ENCODE measurements at places on chromosomes 6 and 20.

DNA sequence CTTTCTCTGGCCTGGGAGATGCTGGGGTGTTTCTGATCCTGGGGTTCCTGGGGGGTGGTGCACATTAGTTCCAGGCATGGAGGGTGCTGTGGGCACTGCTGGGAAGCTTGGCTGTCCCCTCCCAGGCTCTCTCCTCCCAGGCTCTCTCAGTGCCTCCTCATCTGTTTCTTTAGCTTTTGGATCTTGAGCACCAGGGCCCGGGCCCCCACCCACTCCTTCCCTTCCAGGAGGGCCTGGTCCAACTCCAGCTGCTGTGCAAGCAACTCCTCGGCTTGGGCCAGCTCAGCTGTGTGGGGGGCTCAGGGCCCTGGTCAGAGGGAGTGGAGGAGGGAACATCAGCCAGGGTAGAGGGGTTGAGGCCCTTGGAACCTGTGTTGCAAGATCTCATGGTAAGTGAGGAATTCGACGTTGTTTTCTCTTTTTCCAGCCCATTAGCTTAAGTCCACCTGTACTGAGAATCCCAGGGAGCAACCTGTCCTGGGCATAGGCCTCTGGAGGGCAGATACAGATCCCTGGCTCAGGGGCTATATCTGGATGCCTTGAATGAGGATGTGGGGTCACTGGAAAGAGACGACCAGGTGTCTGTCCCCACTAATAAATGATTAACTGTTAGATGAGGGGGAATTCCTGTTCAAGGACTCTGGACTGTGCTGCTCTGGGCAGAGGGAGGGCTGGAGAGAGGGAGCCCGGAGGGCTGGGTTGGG, 34.5 kb upstream of the HLA-A start:
- no peak for DNase-seq

- no peak for DNase-seq
These were observed 149.9 kb downstream of the MYB start for GRCh38 chr6:135331002-135331401.

GRCh38 chr6:10112871-10113549, 301.9 kb downstream of the TFAP2A start:
- no peak for DNase-seq

DNA sequence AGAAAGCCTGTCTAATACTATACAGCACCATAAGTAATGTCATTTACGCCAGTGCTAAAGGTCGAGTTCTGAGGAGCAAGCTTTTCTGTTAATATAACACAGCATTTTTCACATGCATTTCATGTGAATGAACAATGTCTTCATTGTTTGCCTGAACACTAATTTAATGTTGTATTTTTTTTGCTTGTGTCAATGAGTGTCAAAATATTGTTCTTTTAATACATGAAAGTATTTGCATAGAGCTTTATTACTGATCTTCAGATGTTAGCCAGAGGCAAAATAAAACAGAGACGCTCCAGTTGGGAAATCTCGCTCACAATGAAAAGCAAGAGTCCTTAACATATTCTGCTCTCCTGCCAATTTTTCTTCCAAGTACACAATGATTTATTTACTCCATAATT, 151.8 kb downstream of the FOXC1 start:
- no peak for DNase-seq

DNA sequence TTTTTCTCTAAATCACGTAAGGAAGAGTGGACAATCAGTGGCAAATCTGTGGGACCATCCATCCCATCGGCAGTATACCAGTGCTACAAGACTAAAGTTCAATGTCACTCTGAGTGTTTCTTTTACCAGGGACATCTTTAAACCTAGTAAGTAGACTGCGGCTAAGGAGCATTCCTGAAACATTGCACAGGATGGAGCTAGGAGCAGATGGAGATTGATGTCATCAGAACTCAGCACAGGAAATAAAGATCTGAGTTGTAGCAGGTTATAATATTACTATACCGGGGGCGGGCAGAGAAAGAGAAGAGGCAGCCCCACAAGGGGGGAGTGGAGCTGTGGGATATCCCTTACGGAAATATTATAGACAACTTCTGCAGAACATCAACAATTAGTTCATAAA, 162.1 kb downstream of the MTFR2 start:
- DNase-seq, result no peak

GRCh38 chr6:163513570-163514166, 99.2 kb downstream of the QKI start:
- no peak for DNase-seq

- DNase-seq, result peak; percentile 38
These were observed 3.9 kb upstream of the MICB start for GRCh38 chr6:31493875-31494694.

DNA sequence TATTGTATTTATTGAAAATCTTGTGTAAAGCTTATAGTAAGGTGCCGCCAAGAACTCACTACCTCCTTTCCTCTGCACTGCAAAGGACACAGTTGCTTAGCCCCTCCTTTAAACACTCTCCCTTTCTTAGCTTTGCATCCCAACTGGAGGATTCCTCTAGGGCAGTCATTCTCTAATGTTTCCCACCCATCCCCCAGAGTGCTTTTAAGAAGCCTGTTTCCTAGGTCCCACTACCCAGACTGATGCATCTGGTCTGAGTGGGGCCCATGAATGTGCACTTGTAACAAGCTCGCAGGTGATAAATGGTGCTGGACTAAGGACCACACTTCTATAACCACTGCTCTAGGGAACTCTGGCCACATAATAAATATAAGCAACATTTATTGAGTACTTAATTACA, 55.2 kb downstream of the B4GALT5 start:
- no peak for DNase-seq

- no peak for DNase-seq
These were observed at the start of gene CST7 for GRCh38 chr20:24948939-24949679. Gene CST7, plus strand, starts transcription at chr20:24949269. Its CDS starts 237 bp downstream, at chr20:24949506.

DNA sequence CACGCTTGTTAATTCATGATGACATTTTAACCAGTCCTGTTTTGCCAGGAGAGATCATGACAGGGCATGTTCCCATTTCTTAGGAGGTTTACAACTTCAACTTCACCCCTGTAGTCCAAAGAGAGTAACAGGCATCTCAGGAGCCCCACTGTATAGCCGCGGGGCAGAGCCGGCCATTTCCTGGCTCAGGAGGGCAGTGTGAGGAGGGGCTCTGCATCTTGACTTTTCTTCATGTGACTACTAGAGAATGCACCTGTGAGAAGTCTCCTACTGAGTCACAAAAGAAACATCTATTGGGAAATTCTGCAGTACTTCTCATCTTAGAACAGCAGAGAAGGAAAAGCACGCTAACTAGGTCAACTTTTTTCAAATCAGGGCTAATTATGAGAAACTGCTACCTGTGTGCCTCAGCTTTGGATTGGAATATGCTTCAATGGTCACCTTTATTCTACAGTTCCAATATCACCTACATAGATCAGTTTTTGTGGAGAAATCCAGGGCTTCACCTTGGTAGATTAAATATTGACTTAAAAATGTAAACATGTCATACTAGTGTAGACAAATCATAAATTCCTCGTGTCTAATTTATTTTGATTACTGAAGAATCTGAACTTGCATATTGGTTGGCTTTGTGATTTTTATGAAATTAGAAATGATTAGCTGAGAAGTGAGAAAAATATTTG, 28.6 kb upstream of the SIM1 start:
- no peak for DNase-seq

GRCh38 chr6:7640607-7641577, 50.9 kb downstream of the SNRNP48 start:
- DNase-seq, result no peak

DNA sequence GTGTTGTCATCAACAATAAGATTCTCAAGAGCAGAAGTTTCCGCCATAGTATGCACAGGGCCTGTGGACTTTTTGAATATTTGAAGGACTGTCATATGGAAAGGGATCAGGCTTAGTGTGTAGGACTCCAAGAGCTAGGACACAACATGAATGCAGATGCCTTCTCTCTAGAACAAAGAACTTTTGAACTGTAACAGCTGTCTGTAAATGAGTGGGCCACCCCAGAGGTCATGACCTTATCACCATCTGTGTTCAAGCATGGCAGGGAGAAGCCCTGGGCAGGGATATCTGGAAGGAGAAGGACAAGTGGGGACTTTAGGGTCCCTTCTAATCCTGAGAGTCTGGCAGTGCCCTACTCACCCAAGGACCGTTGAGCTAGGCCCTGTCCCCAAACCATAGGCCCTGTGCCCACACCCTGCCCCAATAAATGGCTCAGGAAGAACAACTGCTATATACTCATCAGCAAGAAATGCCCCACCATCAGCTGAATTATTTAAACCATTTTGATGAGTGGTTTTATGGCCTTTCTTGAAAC, 70.6 kb downstream of the MTHFD1L start:
- DNase-seq, result no peak

DNA sequence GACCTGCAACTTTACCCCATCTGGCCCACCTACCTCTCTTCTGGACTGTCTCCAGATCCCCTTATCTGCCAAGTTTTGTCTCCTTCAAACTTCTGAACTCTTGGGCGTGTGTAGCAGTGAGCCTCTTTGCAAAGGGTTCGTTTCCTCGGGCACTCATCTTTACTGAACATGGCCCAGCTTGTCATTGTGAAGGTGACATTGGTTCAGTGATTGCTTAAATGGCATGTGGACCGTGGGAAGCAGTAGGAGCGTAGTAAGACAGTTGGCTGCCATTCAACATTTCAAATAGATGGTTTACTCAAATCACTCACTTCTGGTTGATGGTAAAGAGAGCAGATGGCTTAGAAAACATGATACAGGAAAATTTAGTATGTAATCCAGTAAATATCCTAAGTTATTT, 34.8 kb upstream of the KIF25 start:
- no peak for DNase-seq

DNA sequence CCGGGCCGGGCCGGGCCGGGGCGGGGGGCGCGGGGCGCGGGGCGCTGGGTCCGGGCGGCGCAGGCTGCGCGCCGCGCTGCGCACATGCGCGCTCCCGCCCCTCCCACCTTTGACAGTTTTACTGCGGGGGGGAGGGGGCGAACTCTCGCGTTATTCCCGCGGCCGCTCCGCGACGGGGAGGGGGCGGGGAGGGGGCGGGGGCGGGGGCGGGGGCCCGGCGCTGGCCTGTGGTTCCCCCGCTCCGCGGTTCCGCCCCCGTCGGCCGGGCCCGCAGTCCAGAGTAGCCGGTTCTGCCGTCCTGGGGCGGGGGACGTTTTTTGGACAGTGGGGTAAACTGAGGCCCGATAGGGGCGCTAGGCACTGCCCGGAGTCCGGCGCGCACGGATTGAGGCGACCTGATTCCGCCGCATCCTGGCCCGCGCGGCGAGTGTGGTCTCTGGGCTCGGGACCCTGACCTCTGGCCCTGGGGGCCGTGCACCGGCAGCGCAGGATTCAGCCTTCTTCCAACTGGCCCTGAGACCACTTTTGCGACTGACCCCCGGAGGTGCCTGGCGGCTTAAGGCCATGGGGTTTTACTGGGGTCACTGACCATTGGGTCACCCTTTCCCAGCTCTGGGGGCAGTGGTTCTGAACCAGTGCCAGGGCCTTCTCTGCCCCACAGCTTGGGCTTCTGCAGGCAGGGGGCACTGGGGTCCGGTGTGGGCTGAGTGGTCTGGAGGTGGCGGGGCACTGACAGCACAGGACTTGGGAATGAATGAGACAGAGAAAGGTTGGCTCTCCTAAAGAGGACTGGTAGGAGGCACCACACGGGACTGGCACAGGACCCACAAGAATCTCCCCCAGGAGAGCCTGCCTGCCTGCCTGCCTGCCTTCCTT, at the start of gene ZNF512B:
ZNF512B (minus strand) TSS at position 93 of the 876 bp plus-strand sequence. CDS start 1,980 bp downstream, outside the sequence.
- peak; percentile 83 for DNase-seq

DNA sequence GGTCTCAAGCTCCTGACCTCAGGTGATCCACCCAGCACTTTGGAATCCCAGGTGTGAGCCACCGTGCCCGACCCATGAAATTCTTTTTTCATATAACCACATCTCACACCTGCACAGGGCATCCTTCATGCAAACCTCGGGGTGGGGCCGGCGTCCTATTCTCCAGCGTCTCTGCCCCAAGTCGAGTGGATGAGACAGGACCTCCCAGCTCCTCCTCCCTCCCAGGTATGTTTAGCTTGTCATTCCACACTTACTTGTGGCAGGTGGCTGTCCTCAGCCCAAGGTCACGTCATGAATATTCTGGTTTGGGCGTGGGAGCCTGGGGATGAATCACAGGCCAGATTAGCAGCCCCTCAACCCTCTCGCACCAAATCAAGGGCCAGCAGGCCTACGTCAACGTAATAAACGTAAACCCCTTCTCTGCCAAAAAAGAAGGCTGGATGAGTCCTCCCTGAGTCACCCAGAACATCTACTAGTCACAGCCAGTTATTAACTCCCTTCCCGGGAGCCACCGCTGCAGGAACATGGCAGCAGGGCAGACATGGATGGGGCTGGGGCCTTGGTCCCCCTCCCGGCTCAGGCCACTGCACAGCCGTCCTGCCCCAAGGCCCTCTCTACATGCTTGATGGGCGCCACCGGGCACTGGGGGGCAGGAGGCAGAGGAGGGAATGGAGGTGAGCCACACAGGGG, 91.7 kb downstream of the YTHDF1 start:
- DNase-seq, result no peak

DNA sequence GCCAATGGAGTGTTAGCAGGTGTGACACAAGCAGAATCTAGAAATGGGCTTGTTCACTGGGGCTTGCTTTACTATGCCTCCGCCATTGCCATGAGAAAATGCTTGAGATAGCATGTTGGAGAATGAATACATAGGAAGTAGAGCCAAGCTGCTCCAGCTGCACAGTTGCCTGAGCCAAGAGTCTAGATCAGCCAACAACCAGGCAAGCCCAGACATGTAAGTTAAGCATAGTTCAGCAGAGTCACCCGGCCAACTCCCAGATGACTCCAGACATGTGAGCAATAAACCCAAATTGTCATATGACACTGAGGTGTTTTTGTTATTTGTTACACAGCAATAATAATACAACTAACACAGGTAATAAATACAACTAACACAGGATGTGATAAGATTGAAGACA, 167.9 kb downstream of the HAO1 start:
- peak; percentile 21 for DNase-seq

DNA sequence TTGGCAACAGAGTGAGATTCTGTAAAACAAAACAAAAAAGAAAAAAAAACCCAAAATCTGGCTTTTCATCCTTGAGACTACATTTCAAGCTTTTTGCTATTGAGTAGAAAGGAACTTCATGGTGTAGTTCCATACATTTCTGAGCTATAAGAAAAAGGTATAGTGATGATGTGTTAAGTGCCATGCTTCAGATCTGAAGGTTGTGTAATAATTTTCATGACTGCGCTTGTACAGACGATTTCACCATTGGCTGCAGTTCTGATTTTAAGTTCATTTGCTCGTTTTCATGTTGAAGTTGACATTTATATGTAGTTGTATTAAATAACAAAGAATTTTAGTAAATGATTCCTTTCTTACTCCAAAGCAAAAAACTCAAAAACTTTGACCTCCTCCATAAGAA, 247.6 kb downstream of the ARID1B start:
- DNase-seq, result no peak

DNA sequence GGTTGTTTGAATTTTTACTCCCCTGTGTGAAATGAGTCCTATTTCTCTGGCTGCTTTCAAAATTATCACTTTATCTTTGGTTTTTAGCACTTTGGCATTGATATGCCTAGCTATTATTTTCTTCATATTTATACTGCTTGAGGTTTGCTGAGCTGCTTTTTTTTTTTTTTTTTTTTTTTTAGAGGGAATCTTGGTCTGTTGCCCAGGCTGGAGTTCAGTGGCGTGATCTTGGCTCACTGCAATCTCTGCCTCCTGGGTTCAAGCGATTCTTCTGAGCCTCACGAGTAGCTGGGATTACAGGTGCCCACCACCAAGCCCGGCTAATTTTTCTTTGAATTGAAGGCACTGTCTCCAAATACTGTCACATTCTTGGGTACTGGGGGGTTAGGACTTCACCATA, 40.6 kb downstream of the STXBP5 start:
- no peak for DNase-seq

All from hindlimb muscle (tissue), 1 donor.